Activated T-cell treated with anti-CD3 and anti-CD28 coated beads, Interleukin-2, amount 50 U/mL, for 1 hour (primary cell): ENCODE measurements at places on chromosomes 11 and 22.

DNA sequence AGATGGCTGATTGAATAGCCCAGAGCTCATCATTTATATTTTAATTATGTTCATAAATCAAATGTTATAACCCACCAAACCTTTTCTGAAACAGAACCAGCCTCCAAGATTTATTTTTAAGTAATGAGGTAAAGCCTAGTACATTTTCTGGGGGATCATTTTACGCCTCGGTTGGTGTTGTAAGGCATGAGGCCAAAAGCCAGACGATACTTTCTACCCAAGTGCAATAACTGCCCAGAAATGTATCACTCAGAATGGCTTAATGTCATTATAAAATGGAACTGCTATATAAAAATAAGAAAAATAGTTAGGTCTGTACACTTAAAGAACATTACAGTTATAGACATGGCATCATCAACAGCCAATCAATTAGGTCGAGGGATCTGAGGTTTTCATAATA, 283.3 kb downstream of the CADM1 start:
- DNase-seq, result no peak

- no peak for DNase-seq
Observed at GRCh38 chr22:19107730-19108074, 14.5 kb downstream of the DGCR2 start.

DNA sequence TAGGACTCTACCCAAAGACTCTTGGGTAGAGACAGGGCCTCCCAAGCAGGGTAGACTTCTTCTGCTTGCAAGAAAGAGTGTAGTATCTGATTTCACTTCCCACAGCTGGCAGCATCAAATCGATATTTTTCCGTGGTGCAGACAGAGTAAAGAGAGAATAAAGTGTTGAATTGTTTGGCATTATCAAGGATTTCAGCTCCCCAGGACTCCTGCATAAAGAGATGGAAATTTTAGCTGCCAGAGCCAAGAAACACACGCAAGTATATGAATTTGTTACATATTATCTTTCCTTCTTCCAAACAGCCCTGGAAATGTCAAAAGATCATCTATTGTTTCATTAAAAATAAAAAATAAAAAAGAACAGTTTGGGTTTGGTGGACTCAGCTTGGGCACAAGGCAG, 136.8 kb downstream of the PKNOX2 start:
- no peak for DNase-seq

- peak; percentile 53 for DNase-seq
Observed at GRCh38 chr11:128772814-128773213, 78.9 kb downstream of the FLI1 start.

DNA sequence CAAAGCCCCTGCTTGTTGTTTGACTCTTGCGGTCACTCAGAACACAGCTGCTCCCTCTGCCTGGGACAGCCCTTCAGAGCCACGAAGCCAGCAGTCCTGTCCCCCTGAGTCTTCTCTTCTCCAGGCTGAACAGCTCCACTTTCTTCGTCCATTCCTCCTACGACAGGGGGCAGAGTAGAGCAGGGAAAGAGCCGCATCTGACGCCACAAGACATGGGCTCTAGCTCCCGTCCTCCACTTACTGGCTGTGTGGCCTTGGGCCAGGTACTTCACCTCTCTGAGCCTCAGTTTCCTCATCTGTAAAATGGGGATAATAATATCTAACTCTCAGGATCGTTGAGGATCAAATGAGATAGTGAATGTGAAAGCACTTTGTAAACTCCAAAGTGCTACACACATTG, 29.9 kb downstream of the CHRDL2 start:
- DNase-seq, result no peak

- DNase-seq, result no peak
Observed at GRCh38 chr11:57680552-57680874, 12.6 kb downstream of the ZDHHC5 start.

DNA sequence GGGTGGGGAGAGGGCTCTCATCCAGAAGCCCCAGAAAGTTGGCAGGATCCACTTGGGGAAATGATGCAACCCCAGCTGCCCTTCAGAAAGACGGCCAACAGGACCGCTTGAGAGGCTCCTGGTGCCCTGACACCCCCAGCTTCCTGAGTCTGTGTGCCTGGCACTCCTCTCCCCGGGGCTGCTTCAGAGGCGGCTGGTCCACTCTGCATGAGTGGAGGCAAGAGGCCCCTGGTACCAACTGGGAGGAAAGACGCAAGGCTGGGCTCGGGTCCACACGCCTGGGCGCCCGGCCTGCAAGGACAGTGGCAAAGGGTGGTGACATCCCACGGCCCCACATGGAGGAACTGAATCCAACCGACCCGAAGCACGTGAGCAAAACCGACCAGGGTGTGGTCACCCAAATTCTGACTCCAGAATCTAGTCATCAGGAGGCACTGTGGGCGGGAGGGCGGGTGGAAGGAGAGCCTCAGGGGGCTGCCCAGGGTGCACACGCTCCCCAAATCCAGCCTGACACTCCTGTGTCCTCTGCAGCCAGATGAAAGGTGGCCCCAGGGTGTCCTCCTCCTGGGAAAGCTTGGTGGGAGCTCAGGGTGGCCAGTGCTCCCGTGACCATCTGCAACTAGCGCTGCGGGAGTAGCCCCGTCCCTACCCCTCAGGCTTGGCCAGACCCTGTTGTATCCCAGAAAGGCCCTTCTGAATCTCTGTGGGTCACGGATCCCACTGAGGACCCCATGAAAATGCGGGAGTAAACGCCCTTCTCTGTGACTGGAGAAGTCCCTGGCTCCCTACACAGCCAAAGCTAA, 3.7 kb downstream of the RNH1 start:
- DNase-seq, result no peak

DNA sequence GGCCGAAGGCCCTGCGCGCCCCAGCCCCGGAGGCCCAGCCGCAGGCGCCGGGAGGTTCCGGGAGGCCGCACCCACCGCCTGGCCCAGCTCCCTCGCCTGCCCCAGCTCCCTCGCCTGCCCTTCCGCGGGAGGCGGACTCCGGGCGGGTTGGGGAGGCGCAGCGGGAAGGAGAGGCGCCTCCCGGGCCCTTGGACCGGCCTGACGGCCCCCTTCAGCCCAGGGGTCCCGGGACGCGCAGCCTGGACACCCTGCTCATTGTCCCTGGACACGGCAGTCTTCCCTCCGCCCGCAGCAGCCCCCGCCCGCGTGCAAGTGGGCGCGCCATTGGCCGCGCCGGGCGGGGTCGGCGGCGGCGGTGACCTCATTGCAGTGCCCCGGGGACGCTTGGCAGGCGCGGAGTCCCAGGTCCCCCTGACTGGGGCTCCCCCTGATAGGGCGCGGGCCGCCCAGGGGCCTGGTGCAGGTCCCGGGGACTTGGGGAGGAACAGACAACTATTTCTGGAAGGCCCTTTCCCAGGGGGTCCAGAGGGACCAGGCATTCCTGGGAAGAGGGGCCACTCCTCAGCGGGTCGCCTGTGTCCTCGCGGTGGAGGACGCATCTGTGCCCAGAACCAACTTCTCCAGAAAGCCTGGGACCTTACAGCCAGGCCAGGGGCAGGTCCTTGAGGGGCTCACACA, 501 bp downstream of the CD151 start:
- peak; percentile 53 for DNase-seq

GRCh38 chr11:102611291-102611690, 13.8 kb downstream of the MMP20 start:
- no peak for DNase-seq

DNA sequence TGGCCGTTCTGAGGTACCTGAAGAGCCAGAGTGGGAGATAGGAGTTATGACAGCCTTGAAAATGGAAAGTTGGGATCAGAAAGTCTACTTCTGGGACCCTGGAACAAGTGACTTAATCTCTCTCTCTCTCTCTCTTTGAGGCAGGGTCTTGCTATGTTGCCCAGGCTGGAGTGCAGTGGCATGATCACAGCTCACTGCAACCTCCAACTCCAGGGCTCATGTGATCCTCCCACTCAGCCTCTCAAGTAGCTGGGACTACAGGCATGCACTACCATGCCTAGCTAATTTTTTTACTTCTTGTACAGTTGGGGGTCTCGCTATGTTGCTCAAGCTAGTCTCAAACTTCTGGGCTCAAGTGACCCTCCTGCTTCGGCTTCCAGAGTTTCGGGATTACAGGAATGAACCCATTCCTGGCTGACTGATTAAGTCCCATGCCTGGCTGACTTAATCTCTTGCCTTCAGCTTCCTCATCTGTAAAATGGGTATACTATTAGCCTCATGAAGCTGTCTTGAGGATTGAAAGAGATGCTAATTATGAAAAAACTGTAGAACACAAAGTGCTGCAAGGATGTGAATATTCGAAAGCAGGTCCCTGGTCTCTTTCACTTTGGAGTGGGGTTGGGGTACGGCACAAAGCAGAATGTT, 87.7 kb downstream of the UBASH3B start:
- DNase-seq, result no peak

DNA sequence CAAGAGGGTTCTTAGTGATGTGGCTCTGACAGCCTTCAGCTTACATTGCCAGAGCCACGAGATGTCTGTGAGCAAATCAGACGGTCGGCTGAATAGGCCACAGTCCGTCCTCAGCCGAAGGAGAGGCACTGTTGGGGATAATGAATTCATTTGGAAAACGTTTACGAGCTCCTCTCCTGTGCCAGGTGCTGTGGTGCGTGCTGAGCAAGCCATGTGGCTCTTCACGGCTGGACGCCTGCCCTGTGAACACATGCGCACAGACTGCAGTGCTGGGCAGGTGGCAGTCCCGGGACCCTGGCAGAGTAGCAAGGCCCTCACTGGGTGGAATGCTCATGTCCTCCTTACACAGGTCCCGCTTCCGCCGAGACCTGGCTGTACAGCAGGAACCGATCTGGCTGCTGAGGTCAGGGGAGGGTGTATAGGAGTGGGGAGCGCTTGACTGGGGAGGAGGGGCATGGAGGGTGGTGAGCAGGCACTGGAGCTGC, 6.8 kb downstream of the TBC1D22A start:
- peak; percentile 16 for DNase-seq

DNA sequence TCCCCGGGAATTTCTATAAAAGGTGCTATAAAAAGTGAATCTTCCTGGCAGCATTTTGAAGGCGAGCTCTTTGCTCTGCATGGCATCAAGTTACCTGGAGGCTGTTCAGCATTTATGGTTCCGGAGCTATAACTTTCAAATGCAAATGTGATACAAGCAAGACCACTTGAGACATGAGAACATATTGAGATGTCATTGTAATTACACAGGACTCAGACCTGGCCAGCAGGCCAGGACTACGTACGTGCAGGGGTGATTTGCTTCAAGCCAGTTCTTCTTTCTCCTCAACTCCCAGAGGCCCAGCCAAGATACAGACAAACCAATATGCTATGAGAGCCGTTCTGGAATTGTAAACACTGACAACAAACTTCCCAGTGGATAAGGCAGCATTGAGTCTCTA, 227.4 kb upstream of the FAT3 start:
- no peak for DNase-seq

DNA sequence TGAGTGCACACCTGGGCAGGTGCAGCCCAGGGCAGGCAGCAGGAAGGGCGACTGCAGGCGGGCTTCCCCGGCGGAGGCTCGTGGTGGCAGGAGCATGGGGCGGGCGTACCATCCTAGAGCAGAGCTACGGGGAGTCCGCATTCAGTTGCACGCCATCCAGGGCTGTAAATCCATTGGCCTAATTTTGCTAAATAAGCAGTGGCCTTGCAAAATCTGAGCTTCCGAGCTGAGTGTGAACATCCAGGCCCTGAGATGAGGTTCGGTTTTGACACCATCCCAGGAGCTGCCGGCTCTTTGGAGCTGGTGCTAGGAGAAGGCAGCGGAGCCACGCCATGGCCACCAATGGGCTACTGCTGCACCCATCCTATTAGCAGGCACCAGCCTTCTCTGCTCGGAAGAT, 664.8 kb downstream of the BRD1 start:
- no peak for DNase-seq

- no peak for DNase-seq
Observed at GRCh38 chr11:57815476-57815875, 53.9 kb downstream of the CTNND1 start.

DNA sequence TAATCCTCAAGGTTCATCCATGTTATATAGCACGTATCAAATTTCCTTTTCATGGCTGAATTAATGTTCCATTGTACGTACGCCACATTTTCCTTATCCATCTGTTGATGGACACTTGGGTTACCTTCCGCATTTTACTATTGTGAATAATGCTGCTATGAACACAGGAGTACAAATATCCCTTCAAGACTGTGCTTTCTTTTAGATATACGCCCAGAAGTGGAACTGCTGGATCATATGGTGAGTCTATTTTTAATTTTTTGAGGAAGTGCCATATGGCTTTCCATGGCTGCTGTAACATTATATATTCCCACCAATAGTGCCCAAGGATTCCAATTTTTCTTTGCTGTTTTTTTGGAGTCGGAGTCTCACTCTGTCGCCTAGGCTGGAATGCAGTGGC, 6.0 kb downstream of the MRPL40 start:
- no peak for DNase-seq

- no peak for DNase-seq
Observed at GRCh38 chr11:122847466-122847865, 9.2 kb downstream of the CRTAM start.

DNA sequence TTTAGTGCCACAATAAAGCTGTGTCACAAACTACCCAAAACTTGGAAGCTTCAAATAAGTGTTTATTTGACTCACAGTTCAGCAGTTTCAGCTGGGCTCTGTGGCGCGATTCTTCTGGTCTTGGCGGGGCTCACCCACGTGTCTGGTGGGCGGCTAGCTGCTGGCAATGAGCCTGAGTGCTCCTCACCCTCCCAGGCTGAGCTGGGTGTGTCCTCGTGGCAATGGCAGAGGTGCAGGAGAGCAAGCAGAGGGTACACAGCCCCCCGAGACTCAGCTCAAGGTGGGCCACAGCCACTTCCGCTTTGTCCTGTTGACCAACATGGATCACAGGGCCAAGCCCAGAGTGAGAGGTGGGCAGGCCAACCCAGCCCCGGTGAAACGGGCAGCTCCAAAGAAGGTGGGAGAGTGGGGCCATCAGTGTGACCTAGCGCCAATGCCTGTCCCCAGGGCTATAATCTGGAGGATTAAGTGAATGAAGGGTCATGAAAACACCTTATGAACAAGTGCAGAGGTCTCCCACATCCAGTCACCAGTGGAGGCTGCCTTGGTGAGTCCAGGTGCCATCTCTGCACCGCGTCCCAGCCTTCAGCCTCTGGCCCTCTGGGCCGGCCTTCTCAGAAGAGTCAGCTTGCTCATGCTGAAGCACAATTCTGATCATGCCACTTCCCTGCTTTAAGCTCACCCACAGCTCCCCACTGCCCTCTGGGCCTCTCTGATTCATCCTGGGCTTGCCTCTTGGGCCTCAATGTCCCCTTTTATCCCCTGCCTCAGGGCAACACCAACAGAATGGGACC, 74.6 kb upstream of the RTL6 start:
- peak; percentile 10 for DNase-seq

DNA sequence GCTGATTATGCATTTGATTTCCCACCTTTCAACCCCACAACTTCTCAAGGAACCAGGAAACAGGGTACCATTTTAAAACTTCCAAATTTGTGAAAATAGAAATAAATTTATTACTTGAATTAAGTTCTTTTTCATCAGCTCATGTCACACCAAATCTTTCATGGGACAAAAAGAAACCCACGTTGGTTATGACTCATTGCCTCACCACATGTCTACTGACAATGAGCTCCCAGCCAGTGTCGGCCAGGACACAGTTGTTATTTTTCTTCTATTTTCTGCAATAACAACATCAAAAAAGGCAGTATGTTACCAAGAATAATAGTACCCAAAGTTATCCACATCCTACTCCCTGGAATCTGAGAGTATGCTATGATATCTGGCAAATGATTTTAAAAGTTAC, 17.3 kb downstream of the MS4A6A start:
- DNase-seq, result no peak
